ENCODE measurements at places on chromosomes 12 and 14. TPM values are rescaled to one million over a fixed set of nuclear protein-coding genes. Genes with fewer than 3 reads are reported as not detected.

Gene METAP2
- 135 TPM for polyA plus RNA-seq

Gene MYO1A
- polyA plus RNA-seq: 0.47 TPM

Gene CDH24
- polyA plus RNA-seq: 21.7 TPM

Gene RPGRIP1
- 0.42 TPM for polyA plus RNA-seq

GRCh38 chr12:58980768-58981167, 60.5 kb upstream of the LRIG3 start:
- no peak for DNase-seq

All from renal cortex interstitium (tissue), 15 donors.